ENCODE measurements at places on chromosomes 2 and 18.
A peak's percentile ranks its signal among the peaks of the same experiment; 100 is the strongest.

DNA sequence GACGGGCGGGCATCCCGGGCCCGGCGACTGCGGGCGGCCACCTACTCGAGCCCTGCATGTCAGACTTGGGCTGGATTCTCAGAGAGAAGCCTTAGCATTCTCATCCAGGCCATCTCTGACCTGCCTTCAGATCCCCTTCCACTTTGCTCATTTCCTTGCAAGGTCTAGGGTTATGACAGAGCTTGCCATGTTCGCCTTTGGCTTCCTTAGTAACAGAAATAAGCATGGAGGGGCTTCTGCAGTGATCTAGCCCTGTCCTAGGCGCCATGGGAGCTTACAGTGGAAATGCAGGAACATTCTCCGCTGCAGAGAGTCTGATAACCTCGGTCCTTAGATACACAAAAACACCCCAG lies 632 bp upstream of the ACVR1 start:
- DNase-seq = no peak

- DNase-seq = no peak
Measured at GRCh38 chr2:160200921-160201320, 849 bp upstream of the ITGB6 start.

GRCh38 chr2:104434318-104434792 lies 419.6 kb upstream of the POU3F3 start:
- DNase-seq = no peak

DNA sequence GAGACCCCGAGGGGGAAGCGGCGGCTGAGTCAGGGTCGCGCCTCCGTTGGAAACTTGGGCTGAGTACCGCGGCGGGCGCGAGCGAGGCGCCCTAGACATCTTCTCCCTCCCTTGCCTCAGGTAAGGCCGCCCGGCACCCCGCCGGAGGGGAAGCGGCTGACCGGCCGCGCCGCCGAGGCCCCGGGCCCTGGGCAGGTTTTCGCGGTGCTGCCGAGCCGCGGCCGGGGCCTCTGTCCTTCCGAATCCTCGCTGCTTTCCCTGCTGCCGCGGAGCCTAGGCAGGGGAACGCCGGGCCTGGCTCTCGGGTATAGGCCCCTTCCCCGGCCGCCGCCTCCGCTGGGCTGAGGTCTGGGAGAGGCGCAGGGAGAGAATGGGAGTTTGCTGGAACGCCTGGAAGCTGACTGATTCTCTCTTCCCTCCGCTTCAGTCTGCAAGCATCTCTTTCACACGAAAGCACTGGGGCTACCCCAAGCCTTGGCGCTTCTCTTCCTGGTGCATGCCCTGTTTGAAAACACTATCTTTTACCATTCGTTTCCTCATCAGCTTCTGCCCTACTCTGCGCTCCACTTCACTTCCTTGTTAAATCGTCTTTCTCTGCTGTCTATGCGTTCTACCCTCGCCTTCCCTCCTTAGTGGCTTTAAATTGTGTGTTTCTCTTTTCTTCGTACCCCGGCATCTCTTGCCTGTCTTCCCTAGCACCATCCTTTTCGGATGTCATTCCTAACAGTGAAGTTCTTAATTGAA lies 652 bp downstream of the PPM1B start:
- DNase-seq = peak; percentile 25

DNA sequence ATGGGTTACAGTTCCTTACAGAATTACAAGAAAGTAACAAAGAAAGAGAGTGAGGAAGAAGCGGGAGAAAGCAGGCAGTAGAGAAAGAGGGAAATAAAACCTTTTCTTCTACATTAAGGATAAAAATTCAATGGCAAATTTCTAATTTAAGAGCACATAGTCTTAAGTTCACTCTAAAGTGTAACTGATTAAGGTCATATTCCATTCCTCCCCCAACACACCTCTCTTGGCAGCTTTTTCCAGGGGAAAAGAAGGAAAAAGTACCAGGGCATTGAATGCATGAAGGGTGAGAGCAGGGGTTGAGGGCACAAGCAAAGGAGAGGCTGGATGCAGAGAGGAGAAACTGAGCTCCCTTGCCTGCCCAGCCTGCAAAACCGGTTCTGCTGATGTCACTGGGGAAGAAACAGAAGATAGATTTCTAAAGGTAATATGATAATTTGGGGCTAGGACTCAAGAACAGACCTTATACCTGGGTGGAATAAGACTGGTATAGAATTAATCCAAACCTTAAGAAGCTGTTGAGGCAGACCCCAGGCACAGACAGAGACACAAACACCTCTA lies 4.6 kb downstream of the ACMSD start:
- no peak for DNase-seq

DNA sequence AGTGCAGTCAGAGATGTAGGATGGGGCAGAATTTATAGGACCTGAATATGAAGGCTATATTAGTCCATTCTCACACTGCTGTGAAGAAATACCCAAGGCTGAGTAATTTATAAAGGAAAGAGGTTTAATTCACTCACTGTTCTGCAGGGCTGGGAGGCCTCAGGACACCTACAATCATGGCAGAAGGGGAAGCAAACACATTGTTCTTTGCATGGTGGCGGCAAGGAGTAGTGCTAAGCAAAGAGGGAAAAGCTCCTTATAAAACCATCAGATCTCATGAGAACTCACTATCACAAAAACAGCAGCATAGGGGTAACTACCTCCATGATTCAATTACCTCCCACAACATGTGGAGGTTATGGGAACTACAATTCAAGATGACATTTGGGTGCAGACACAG lies 76.8 kb upstream of the MSTN start:
- no peak for DNase-seq

DNA sequence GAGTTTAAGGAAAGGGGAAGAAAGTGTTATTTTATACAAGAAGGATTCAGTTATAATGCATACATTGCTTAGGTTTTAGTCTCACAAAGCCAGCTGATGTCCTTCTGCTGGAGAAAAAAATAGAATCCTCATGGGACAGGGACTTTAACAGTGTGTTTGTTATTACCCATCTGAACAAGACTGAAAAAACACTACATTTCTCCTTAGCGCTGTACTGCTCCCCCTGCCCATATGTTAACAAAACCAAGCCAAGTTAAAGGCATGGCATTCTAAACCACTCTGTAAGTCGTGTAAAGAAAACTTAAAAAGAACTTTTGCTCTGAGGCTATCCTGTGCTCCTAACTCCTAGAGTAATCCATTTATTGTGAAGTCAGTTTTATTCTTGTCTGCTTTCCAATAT lies 102.6 kb upstream of the NYAP2 start:
- no peak for DNase-seq

DNA sequence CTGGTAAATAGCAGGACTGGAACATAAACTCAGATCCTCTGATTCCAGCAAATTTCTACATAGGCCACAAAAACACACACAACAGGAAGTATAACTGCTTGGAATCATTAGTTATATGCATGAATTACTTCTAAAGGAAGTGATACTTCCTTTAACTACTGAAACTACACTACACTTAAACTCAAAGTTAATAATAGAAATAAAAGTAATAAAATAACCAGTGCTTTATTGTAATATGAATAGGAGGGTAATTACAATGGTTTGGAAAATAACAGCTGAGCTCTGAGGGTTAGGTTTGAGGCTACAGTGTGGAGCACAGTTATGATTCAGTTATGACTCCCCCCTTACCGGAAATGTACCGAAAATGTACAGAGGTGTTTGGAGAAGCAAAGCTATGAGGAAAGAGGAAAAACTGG lies 18.5 kb upstream of the POLI start:
- no peak for DNase-seq

GRCh38 chr2:7356909-7357584 lies 439.8 kb downstream of the RNF144A start:
- no peak for DNase-seq

GRCh38 chr2:102061962-102062795 lies 70.4 kb downstream of the IL1R2 start:
- DNase-seq = no peak

DNA sequence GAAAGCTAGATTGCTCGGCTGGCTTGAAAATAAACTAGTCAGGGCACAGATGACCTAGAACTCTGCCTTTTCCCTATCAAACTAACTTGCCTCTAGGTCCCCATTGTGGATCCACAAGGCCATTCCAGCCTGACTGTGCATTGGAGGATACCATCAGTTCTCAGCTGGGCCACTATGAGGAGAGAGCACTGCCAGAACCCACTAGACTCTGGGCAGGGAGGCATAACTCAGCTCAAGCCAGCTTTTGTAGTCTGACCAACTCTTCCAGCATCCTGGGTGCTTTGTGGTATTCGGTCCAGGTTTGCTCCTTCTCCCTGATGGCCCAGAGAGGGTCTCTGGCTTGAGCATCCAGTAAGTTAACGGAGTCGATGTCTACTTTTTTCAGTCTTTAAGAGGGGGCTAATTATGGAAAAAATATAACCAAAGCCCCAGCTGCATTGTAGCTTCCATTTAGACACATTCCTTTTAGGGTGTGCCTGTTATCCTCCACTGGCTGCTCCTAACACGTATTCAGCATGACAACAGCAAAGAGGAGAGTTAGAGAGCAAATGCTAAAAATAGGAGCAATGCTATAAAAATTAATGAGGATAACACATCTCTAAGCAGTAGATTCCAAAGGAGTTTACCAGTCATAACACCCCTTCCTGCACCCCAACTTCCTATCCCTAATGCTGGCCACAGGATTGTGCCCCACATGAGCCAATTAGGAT lies 15.2 kb downstream of the GKN2 start:
- no peak for DNase-seq

- no peak for DNase-seq
Measured at GRCh38 chr2:74778381-74779264, 55.3 kb upstream of the HK2 start.

DNA sequence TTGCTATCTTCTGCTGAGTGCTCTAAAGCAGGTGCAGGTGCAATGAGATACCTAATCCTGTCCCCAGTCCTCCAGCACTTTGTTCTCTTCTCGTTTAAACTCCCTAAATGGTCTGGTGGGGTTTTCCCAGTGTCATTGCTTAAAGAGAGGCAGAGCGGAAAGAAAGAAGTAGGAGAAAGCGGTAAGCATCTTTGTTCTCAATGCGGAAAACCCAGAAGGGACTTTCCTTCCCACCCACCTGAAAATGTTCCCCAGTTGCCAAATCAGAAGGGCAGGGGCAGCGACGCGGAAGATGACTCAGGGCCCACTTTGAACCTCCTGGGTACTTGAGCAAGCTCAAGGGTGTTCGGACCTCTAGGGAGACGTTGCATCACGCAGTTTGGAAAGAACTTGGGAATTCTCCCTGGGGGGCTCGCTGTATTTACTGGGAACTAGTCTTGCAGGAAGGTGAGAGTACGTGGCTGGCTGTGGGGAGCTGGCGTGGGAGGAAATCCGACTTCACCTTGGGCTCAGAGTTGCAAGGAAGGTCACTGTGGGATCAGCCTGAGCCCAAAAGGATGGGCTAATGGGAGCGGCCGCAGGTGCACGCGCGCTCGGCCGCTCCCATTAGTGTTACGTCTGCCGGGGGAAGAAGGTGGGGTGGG lies 589 bp upstream of the SGPP2 start:
- DNase-seq = no peak

- DNase-seq = no peak
Measured at GRCh38 chr2:27033253-27033852, 588 bp downstream of the TMEM214 start.

DNA sequence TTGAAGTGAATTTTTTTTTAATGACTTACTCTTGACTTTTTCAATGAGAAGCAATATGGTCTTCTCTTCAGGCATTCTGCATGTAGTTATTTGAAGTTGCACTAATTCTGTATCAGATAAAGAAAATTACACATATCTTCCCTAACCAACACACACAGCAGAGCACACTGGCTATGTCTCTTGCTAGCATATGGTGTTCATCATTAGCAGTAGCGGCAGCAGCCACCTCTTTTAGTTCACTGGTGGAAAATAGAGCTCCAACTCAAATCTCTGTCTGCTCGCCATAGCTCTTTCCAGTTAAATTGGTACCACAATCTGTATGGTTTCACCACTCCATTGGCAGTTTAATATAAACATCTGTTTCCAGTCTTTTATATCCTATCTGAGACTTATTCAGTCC lies 278.1 kb upstream of the ZEB2 start:
- no peak for DNase-seq

- DNase-seq = no peak
Measured at GRCh38 chr2:170396799-170397459, 219.0 kb downstream of the MYO3B start.

DNA sequence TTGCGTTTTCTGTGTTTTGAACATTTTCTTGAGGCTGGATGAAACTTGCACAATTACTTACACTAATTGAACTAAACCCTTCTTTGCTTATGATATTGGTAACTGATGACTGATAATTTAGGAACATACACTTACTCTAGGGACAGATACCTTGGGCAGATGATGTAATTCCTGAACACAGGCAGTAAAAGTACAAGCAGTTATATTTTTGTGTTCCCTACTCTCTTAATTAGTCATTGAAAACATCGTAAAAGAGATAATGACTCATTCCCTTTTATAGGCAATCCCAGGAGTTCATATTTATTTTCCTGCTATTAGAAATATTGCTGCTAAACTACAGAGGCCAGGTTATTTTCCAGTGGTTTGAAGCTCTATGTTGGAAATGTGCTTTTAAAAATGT lies 46.4 kb downstream of the CCDC85A start:
- DNase-seq = peak; percentile 53
